ENCODE measurements at places on chromosomes 13 and 19.

DNA sequence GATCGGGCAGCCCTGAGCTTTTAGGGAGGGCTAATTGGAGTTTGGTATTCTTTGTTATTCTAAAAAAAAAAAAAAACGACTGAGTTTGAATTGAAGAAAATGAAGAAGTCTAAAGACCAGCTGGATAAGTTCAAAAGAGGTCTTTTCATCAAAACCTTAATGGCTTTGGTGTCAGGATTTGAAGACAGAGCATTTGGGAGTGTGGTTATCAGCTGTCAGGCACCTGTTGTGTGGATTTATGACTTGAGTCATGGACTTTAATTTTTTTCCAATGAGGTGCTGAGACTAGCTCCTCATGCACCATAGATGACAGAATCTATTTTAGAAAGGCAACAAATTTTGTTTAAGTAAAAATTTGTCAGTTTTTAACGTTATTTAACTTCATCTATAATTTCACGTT lies 72.5 kb downstream of the FREM2 start:
- no peak for DNase-seq

GRCh38 chr19:28485292-28485691 lies 727.7 kb downstream of the UQCRFS1 start:
- DNase-seq: no peak

DNA sequence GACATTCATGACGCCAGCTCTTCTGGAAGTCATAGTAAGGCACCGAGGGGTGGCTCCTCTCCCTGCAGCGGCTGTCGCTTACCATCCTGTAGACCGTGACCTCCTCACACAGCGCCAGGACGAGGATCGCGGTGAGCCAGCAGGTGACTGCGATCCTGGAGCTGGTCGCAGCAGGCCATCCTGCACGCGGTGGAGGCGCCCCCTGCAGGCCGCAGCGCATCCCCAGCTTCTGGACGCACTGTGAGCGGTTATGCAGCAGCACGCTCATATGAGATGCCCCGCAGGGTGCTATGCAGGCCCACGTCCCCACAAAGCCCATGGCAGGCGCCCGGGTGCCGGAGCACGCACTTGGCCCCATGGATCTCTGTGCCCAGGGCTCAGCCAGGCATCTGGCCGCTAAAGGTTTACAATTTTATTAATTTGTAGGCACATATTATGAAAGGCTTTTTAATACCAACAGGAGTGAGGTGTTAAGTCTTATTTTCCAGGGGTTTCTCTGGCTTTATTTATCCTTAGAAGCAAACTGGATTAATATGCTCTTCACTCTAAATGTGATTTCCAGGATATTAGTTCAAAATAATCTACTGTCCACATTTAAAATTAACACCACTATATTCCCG lies 35.6 kb upstream of the PSPC1 start:
- peak; percentile 36 for DNase-seq

GRCh38 chr13:66888698-66889097 lies 341.4 kb downstream of the PCDH9 start:
- DNase-seq: no peak

- no peak for DNase-seq
Observed at GRCh38 chr19:46844067-46844489, 6.6 kb downstream of the AP2S1 start.
